ENCODE measurements at places on chromosomes 5 and 9.

GRCh38 chr5:159017786-159018185 lies 81.9 kb downstream of the EBF1 start:
- DNase-seq, result no peak

- DNase-seq, result no peak
Observed at GRCh38 chr9:123455187-123455586, 99.2 kb downstream of the CRB2 start.

- DNase-seq, result no peak
Observed at GRCh38 chr5:40503439-40503838, 176.3 kb upstream of the PTGER4 start.

- no peak for DNase-seq
Observed at GRCh38 chr5:117327511-117327910, 752.9 kb upstream of the SEMA6A start.

DNA sequence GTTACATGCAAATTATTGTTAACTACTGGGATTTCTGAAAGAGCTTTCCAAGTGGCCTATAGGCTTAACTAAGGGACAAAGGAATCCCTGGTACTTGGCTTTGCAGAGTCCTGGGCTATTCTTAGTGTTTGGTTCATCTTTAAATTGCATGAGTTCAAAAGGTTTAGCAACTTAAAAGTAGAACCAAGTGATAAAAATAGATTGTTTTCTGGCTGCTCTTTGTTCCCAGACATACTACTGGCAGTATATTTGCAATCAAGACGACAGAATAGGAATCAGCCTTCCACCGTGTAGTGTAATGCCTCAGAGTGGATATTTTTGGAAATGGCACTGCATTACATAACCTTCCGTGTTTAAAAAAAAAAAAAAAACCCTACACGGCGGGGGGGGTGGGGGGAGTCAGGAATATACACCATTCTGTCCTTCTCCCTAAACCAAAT lies 1.0 kb downstream of the NREP start:
- DNase-seq, result no peak

DNA sequence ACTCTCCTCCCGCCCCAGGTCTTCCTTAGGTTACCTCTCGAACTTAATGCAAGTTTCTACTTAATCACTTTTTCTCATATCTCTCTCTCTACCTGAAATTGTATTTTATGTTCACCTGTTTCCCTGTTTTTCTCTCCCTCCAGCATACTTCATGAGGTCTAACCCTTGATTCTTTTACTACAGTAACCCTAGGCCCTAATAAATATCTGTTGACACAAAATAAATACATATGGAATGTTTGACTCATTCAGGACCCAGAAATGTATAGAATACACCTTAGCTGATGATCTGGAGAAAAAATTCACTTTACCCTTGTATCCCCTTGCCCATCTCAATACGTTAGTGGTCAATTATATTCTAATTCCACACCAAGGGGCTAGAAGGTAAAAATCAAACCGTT lies 250.9 kb upstream of the PTGER4 start:
- DNase-seq, result no peak

GRCh38 chr9:85547599-85547998 lies 194.2 kb downstream of the AGTPBP1 start:
- no peak for DNase-seq

- DNase-seq, result no peak
Observed at GRCh38 chr9:125690679-125691078, 16.3 kb downstream of the MAPKAP1 start.

DNA sequence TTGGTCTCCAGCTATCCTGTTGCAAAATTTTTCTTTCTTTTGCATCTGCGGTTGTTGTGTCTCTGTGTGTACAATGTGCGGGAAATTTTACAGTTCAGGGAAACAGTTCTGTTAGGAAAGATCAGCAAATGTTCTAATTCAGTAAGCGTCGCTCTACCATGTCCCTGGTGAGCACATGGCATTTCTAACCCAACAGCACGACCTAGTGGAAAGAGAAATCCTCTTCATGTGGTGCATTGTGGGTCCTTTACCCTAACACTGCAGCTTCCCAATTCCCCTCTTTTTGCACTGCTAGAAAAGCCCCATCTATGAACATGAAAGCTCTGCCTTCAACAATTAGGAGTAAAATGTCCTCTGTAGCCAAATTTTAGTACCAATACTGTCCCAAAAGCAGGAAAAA lies 974.2 kb upstream of the CDH9 start:
- no peak for DNase-seq

DNA sequence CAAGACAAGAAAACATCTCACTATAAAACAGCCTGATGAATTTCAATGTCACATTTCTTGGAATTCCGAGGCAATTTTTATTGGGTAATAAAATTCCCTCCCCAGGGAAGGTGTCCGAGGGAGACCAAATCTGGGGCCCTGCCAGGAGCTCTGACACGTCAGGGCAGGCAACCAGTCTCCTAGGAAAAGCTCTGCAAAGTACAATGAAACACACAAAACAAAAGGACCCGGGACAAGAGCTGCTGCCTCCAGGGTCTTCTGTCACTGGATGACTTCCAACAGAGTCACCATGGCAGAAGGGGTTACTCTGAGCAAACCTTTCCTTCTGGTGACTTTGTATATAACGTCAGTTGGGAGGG lies 50.8 kb downstream of the SAXO1 start:
- DNase-seq, result no peak

DNA sequence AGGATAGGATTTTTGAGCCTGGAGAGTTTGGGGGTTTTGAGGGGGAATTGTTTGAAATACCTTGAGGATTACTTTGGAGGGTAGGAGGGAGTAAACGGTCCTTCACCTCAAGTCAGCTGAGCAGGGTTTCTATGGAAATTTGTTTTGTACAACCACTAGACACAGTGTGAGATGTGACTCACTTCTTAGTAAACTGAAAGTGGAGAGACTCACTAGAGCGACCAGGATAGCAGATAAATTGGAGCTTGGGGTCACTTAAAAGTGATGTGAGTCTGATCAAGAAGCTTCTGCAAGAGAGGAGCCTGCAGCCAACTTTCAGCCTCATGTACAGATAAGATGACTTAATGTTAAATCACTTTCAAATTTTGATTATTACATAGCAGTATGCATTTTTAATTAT lies 1945.9 kb upstream of the NUDT12 start:
- no peak for DNase-seq

GRCh38 chr5:96297867-96298266 lies 135.2 kb downstream of the PCSK1 start:
- no peak for DNase-seq

Data from cortex of kidney (tissue), 1 donor.